Spleen (tissue), 13 donors: ENCODE measurements at places on chromosomes 6 and 20. TPM values are rescaled to one million over a fixed set of nuclear protein-coding genes. Genes with fewer than 3 reads are reported as not detected.

The CRIP3 gene
- total RNA-seq = 7.0 TPM

The NOX3 gene
- total RNA-seq = not detected

The GMNN gene
- 13.1 TPM for total RNA-seq

The TASP1 gene
- total RNA-seq = 17.9 TPM
